ENCODE measurements at places on chromosomes 4 and X.

DNA sequence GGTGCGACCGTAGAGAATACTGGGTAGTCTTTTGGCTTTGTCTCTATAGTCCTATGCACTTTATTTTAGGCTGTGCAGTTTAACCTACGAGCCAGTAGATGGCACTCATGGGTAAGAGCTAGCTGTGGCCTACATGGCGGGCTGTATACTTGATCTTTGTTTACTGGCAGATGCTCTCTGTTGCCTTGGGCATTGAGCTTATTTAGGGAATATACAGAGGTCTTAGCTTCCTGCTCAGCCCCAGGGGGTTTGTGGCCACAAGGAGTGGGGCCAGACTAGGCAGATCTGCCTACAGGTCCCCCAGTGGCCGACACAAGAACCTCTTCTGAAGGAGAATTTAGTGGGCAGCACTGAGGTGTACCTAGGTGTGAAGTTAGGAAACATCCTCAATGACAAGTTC lies 227.6 kb upstream of the HDX start:
- no peak for DNase-seq

DNA sequence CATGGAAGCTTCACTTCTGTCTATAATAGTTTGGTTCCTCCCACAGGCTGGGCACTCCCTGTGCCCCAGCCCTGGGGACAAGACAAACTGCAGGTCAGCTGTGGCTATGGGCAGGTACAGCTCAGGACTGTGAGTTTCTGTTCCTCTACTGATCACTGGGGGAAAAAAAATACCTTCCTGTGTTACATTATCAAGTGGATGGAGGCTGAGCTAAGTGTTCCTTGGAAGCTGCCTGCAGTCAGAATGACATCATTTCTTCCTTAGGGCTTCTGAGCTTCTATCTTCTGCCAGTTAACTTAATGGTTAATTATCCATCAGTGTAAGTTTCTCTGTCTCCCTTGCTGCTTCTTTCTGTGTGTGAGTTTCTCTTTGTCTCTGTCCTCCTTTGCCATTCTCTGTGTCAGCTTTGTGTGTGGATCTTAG lies 4.6 kb downstream of the RAB33A start:
- no peak for DNase-seq

DNA sequence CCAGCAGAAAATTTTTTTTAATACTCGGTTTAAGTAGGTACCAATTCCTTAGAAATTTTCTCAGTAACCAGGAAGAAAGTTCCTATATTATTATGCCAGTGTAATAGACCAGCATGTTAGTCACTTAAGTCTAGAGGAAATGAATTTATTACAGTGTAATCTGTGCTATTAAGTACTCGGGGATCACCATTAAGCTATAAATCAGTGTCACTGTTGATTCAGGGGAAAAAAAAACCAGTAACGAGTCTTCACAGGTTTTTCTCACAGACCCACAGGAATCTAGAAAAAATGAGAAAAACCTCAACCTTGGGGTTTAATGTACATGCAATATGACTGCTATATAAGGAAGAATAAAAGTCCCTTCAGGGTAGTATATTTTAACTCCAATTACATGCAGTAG lies 138.3 kb upstream of the IL1RAPL2 start:
- no peak for DNase-seq

DNA sequence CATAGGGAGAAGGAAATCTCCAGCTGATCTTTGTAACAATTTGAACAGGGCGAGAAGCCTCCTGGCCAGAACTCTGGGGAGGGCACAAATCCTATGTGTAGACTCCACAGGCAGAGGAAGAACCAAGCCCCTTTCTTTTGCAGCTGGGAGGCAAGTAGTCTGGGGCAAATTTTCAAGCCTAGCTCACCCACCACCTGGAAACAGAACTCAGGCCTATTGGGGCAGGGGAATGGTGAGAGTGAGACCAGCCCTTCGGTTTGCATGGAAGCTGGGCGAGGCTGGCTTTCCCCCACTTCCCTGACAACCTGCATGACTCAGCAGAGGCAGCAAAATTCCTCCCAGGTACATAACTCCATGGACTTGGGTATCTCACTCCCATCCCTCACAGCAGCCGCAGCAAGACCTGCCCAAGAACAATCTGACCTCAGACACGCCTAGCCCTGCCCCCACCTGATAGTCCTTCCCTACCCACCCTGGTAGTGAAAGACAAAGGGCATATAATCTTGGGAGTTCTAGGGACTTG lies 138.2 kb downstream of the EMCN start:
- no peak for DNase-seq

GRCh38 chrX:128728943-128729342 lies 676.7 kb upstream of the ACTRT1 start:
- no peak for DNase-seq

- no peak for DNase-seq
Measured at GRCh38 chrX:85243761-85244449, at the start of the genes SATL1 and ZNF711. Gene SATL1 (minus strand): TSS chrX:85243779. CDS start chrX:85108968, 134,811 bp downstream. Gene ZNF711 (plus strand): TSS chrX:85243991. CDS start chrX:85247573, 3,582 bp downstream.

DNA sequence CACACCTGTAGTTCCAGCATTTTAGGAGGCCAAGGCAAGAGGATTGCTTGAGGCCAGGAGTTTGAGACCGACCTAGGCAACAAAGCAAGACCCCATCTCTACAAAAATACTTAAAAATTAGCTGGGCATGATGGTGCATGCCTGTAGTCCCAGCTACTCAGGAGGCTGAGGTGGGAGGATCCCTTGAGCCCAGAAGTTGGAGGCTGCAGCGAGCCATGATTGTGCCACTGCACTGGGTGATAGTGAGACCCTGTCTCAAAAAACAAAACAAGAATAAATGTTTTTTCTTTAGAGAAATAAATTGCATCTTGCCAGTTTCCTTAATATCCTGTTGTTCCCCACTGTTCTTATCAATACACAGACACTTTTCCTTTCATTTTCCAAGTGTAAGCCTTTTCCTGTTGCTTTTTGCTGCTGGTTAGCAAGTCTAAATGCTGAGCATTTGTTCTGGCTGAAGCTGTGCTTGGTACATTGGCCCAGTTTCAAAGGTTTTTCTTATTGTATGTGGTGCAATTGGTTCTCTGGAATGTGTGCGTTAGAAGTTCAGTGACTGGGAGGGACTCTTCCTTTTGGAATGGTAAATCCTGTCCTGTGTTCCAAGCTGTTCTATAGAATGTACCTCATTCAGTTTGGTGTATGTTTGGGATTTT lies 98.2 kb downstream of the AFF1 start:
- DNase-seq: no peak

DNA sequence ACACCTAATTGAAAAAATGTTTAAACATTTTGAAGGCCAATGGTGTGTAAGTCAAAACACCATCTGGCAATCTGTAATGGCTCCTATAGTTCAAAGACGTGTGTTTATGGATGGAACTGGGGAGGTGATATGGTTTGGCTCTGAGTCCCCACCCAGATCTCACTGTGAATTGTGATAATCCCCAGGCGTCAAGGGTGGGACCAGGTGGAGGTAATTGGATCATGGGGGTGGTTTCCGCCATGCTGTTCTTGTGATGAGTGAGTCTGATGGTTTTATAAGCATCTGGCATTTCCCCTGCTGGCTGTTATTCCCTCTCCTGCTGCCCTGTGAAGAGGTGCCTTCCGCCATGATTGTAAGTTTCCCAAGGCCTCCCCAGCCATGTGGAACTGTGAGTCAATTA lies 52.2 kb downstream of the ADRA2C start:
- no peak for DNase-seq

DNA sequence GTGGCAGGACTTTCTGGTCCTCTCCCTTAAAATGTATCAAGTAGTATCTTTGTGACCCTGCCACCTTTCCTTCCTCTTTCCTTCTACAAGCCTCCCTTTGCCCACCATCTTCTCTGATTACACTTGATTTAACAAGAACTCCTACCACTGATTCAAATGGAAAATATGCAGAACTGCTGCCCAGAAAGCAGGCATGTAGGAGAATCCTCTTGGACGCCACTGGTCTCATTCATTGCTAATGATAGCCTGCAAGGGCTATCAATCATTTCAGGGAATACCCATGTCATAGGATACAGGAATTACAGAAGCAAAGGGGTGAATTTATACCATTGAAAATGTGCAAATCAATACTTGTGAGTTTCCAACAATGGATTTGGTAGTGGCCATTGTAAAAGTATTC lies 294.6 kb upstream of the NRK start:
- no peak for DNase-seq

DNA sequence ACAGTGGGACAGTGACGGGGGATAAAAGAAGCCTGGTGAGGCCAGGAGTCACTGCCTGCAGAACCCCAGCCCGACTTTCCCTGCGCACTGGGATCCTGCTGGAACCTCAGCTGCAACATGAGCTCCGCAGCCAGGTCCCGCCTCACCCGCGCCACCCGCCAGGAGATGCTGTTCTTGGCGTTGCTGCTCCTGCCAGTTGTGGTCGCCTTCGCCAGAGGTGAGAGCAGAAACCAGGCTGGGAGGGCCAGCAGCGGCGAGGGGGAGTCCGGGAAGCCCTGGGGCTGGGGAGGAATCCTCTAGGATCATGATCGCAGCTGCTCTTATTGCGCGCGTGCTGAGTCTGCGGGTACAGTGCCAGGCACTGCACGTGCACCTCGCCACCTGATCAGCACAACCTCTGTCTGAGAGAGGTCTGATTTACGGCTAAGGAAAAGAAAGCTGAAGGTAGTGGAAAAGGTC lies at the start of gene PF4V1:
PF4V1 (plus strand) TSS at position 51 of the 459 bp plus-strand sequence; CDS start at position 118, 67 bp downstream.
- DNase-seq: no peak

GRCh38 chrX:12383196-12383595 lies 244.9 kb downstream of the FRMPD4 start:
- DNase-seq: no peak

DNA sequence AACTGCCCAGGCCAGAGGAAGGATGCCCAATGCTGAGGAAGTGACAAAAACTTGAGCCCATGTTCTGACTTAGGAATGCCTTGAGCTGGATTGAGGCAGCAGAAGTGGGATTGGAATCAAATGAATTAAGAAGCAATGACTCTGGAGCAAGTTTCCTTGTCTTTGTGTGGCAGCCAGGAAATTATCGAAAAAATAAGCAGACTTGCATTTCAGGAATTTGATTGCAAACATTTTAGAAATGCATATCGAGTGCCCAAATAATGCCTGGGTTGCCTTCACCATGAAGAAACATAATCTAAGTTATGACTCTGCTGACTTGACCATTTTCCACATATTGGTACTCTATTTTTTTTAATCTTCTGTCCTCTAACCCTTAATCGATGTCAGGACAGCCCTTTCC lies 9.5 kb downstream of the CYTL1 start:
- no peak for DNase-seq

- no peak for DNase-seq
Measured at GRCh38 chrX:39331082-39331704, 529.9 kb downstream of the MID1IP1 start.

DNA sequence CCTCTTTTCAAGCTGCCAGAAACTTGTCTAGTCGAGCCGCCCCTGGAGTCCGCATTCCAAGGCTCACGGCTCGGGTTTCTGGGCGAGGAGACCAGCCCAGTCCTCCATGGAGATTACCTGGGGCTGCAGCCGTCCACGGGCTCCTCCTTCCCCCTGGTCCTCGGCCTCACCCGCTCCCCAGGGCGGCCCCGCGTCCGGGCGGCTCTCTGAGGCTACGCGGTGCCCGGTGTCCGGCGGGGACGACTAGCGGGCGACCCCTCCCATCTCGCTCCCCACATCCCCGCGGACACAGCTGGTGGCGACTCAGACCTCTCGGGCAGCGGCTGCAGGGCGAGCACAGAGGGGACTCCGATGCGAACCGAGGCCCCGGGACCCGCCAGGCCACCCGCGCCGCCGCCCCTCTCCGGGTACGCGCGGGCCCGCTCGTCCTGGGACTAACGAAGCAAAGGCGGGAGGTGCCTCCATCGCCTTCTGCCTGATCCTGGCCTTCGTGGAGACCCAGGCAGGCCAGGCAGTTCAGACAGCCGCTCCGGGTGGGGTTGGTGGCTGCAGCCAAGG lies 159.4 kb downstream of the TRAM1L1 start:
- no peak for DNase-seq

GRCh38 chr4:10334506-10335028 lies 122.7 kb downstream of the ZNF518B start:
- DNase-seq: no peak

DNA sequence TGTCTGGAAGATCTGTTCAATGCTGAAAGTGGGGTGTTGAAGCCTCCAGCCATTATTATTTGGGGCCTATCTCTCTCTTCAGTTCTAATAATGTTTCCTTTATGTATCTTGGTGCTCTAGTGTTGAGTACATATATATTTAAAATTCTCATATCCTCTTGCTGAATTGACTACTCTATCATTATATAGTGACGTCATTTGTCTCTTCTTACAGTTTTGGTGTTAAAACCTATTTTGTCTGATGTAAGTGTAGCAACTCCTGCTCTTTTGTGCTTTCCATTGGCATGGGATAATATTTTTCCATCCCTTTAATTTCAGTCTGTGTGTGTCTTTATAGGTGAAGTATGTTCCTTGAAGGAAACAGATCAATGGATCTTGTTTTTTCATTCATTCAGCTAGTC lies 446.0 kb downstream of the FAM47A start:
- DNase-seq: no peak

DNA sequence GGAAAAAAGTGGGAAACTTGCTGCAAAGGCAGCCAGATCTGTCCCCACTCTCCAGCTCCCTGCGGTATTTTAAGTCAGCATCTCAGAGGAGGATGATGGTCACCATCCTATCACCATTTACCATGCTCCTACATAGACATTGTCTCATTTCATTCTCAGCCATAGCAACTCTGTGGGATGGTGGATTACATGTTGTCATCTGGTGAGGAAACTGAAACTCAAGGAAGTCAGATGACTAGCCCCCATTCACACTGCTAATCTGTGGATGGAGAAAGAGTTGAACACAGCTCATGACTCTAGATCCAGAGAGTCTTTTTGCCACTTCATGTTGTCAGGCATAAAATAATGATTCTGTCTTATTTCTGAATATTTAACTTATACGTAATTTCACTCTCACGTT lies 323.5 kb downstream of the PTTG2 start:
- no peak for DNase-seq

DNA sequence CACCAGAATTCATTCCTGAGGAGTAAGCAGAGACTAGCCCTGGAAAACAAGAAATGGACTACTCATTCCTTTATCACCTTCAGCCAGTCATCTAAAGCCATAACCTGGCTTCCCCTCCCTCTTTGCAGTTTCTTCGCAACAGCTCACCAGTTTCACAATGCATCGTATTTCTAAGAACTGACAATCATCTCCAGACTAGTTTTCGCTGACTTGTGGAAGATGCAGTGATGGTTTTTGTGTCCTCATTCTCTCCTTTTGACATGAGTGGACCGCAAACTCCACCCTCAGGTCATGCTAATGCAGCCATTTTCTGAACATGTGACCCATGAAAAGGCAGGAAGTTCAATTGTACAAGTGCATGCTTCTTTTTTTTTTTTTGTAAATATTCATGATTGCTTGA lies 1203.5 kb downstream of the PCDH7 start:
- no peak for DNase-seq

GRCh38 chr4:79862821-79863220 lies 210.2 kb downstream of the ANTXR2 start:
- no peak for DNase-seq

- no peak for DNase-seq
Measured at GRCh38 chr4:123743848-123744247, 347.3 kb downstream of the SPRY1 start.

- DNase-seq: no peak
Measured at GRCh38 chr4:139167774-139168444, 9.1 kb downstream of the ELF2 start.

- no peak for DNase-seq
Measured at GRCh38 chrX:82556588-82556987, 951.5 kb upstream of the POU3F4 start.
